NCI-H510A (cell line): ENCODE measurements at places on chromosomes 2 and 18.

- DNase-seq = no peak
Measured at GRCh38 chr18:22179174-22179573, 9.8 kb downstream of the GATA6 start.

- no peak for DNase-seq
Measured at GRCh38 chr2:122883849-122884248, 1128.4 kb downstream of the TSN start.

DNA sequence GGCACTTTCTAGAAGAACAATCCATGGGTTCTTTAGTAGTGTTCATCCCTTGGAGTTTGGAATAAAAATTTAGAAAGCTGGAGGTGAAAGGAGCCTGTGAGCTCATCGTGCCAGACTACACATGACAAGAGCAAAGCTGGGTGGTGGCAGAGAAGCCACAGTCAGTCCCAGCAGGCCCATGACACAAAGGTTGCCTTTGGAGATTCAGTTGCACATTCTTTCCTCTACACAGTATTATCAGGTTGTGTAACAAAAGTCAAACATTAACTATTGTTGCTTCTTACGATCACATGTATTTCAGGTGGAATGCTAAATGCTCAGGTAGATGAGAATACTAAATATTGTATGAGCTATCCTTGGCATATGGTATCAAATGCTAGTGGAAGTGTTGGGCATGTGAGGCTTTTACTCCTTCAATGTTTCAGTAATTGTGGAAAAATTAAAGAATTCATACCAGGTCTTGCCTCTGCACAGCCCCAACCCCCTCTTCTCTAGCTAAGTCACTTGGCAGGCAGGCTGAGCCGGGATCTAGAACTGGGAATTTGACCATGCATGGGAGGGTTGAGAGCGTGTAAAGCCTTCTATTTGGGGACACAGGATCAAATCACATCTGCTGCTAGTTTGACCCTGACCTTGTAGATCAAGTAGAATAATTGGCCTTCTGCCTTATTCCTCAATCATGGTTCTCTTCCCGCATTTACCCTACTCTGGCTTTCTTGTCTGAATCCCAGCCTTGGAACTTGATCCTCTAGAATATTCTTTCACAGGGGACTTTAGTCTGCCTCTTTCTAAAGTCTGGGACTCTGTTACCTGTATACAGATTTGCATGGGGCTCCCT, 230.9 kb downstream of the GCA start:
- DNase-seq = no peak

DNA sequence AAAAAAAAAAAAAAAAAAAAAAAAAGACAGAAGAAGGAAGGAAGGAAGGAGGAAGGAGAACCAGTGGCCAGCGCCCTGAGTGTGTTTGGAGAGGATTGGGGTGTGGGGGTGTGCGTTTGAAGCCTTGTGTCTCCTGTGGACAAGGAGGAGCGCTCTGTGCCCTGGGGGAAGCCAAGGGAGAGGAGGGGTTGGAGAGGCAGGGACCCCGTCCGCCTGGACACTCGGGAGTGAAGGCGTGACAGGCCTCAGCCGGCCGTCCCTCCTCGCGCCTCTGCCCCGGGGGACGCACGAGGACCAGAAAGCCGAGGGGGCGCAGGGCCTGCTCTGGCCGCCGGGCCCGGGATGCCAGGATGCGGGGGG, 44.9 kb downstream of the SERTAD2 start:
- no peak for DNase-seq

GRCh38 chr2:99184811-99185210, 3.8 kb downstream of the MRPL30 start:
- no peak for DNase-seq

- peak; percentile 43 for DNase-seq
Measured at GRCh38 chr2:42238644-42239288, 69.6 kb downstream of the EML4 start.

DNA sequence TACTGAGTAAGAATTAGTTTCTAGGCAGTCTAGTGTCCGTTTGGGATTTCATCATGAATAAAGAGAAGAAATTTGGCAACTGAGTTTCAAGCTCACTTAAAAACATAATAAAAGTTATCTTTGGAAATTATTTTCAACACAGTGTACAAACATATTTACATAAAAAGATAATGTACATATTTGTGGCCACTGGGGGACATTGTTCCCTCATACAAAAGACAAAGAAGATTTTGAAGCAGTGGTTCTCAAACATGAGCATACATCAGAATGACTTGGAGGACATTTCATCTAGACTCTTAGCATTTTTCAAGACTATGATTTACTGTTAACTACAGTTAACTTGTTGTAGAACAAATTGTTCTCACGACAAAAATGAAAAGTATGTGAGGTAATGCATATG, 15.7 kb upstream of the TTC21B start:
- DNase-seq = no peak

GRCh38 chr2:225598897-225599296, 199.4 kb downstream of the NYAP2 start:
- no peak for DNase-seq

DNA sequence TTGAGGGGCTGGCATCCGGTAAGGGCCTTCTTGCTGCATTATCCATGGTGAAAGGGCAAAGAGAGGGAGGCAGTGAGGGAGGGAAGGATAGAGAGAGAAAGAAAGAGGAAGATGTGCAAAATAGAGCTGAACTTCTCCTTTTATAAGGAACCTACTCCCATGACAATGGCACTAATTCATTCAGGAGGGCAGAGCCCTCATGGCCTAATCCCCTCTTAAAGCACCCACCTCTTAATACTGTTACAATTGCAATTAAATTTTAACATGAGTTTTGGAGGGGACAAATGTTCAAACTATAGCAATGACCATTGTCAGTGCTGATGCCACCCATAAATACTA, 60.2 kb downstream of the CXCR4 start:
- no peak for DNase-seq

GRCh38 chr2:18062892-18063291, 184.4 kb downstream of the KCNS3 start:
- DNase-seq = no peak

- DNase-seq = no peak
Measured at GRCh38 chr2:155733091-155733853, 599.2 kb downstream of the NR4A2 start.

GRCh38 chr2:27134781-27135477, 493 bp upstream of the PREB start:
- DNase-seq = no peak

- no peak for DNase-seq
Measured at GRCh38 chr2:20471148-20471547, 24.3 kb downstream of the RHOB start.

- DNase-seq = no peak
Measured at GRCh38 chr2:172215172-172215935, 112.7 kb upstream of the DLX2 start.

DNA sequence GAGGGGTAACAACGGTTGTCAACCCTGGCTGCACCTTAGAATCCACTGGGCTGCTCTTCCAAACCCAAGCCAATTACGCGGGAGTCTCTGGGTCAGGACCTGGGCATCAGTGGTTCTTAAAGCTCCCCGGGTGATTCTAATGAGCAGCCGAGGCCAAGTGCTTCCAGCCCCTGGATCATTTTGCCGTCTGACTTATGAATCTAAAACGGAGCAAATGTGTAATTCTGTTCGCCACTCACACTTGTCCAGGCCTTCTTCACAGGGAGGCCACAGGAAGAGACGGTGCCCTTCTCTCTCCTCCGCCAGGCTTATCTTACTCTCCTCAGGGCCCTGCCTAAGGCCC, 78.5 kb downstream of the MCFD2 start:
- DNase-seq = no peak

- DNase-seq = no peak
Measured at GRCh38 chr2:88355486-88355885, 97.0 kb downstream of the FOXI3 start.

GRCh38 chr2:220104871-220105351, 477.5 kb downstream of the SLC4A3 start:
- DNase-seq = no peak

- DNase-seq = no peak
Measured at GRCh38 chr2:191508738-191509137, 169.2 kb upstream of the NABP1 start.

DNA sequence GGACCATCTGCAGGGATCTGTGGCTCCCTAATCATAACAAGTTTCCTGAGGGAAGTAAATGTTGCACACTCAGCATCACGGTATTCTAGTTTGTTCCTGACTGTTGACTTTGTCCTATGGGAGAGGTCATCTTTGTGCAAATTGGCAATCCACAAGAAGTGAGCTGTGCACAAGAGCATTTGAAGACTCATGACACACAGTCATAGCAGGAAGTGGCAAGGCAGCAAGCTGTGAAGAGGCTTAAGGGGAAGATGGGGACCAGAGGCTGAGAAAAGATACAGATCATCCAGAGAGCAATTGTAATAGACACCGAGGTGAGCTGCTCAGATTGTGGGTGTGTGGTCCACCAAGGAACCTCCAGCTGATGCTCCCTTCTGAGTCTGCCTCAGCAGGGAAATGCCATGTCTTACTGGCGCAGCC, 2.7 kb downstream of the TNP1 start:
- no peak for DNase-seq

DNA sequence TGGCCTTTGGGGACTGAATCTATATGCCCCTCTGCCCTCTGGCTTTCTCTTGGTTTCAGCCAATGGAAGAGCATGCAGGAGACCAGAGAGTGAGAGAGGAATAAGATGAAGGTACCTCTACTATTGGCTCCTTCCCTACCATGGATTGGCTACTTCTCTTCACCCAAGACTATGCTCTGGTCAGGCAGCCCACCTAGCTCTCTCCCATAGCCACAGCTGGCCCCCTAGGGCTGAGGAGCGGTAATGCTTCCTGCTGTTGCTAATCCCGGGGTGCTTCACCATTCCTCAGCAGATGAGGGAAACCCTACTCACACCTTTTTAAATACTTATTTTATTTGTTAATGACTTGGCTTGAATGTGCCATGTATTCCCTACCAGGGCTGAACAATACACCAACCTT, 142.4 kb downstream of the MREG start:
- DNase-seq = no peak

GRCh38 chr2:177545143-177545542, 152.6 kb downstream of the AGPS start:
- DNase-seq = no peak

GRCh38 chr2:69830045-69830905, 815 bp downstream of the GMCL1 start:
- DNase-seq = peak; percentile 11

DNA sequence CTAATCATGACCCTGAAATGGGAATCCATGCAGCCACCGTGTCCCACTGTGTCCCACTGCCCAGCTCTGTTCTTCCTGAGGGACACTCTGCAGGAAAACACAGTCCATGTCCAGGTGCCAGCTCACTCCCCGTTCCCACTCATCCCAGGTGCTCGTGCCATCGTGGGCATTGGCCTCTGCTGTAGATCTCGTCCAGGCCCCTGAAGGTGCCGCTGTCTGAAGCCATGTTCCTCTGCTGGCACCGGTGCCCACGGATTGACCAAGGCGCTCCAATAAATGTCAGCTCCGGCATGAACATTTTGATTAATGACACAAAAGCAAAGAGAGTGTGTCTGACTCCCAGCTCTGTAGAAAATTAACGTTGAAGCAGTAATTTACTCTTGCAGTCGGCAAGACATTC, 280.1 kb upstream of the SALL3 start:
- no peak for DNase-seq

- no peak for DNase-seq
Measured at GRCh38 chr2:46875226-46875899, 40.2 kb downstream of the MCFD2 start.

GRCh38 chr2:147033044-147033443, 811.8 kb upstream of the ACVR2A start:
- no peak for DNase-seq

GRCh38 chr18:3179430-3180089, 40.2 kb downstream of the MYOM1 start:
- DNase-seq = no peak

DNA sequence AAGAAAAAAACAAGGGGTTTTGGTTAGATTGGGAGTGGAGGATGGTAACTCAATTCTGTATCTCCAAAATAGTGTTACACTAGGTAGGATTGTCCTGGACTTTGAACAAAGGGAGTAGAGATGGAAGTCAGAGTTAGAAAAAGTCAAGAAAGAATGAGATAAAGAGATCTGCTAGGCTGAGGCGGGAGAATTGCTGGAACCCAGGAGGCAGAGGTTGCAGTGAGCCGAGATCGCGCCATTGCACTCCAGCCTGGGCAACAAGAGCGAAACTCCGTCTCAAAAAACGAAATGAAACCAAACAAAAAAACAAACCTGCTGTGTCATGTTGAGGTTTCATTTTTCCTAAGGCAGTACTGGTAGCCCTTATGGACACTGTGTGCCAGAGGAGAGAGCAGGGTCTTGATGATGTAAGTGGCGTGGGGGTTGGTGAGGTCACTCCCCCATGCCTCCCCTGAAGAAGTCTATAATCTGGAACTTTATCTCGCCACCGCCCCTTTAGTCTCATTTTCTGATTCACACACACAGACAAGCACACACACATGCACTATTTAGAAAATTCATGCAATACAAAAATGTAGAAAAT, 10.5 kb downstream of the DRC1 start:
- no peak for DNase-seq

DNA sequence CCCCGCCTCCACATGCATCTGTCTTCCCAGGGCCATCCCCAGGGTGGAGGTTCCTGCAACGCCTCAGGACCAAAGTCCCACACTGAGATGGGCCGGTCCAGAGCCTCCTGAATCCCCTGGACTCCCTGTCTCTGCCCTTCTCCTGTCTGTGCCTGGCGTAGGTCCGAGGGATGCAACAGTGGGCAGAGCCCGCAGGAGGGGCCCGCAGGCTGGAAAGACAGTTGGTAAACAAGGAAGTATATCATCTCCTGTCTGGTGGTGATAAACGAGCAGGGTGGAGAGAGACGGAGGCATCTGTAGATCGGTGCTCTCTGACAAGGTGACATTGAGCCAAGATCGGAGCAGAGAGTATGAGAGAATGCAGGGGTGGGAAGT, 72.6 kb upstream of the RAB6C start:
- no peak for DNase-seq

- DNase-seq = no peak
Measured at GRCh38 chr2:239277401-239278085, 123.3 kb downstream of the HDAC4 start.

GRCh38 chr2:199485732-199486335, 28.1 kb upstream of the SATB2 start:
- no peak for DNase-seq
